AG10803 (cell line): ENCODE measurements at places on chromosomes 3 and 15.
A peak's percentile ranks its signal among the peaks of the same experiment; 100 is the strongest.

DNA sequence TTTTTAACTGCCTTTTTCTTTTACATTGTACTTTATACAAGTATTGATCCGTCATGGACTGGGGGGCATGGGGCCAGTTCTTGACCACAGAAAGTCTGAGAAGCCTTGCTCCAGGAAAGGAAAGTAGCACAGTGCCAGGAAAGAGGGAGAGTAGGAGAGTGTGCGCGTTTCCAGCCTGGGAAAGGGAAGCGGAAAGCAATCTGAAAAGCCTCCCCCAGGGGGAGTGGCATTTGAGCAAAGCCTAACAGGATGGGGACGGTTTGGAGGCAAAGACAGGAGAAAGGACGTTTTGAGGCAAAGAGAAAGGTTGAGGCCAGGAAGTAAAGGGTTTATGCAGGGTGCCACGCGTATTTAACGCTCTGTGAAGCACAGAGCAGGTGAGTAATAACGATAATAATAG is 116.9 kb downstream of the RORA start:
- no peak for DNase-seq

DNA sequence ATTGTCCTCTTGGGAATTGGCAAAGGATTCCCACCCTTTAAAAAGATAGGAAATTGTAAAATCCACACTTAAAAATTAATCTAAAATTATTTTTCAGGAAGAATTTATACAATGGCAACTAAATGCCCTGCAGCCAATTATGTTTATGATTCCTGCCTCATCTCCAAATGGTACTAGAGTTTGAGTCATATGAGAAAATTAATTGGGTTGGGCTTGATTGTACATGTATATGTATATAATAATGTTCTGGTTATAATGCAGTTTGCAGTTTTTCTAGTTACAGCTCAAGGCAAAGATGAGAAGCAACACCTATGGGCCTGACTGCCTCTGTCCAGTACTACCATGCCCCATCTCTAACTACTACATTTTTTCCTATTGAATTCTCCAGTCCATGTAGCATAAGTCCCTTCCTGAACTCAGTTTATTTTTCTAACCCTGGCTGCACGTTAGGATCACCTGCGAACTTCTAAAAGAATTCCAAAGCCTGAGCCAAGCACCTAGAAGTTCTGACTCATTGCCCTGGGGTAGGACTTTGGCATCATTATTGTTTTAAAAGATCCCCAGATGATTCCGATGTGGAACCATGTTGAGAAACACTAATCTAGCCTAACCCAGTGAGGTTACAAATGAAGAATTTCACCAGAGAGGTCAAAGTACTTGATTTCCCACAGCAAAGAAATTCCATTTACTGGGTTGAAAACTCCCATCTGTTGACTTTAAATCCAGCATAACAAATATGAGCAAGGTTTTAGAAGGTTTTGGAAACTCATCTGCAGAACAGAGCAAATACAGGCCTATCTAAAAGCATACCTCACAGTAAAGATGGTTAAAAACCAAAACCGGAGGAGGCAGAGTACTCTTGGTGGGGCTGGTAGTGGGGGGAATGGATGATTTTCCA is 19.4 kb downstream of the TGFBR2 start:
- DNase-seq: peak; percentile 83

- no peak for DNase-seq
Observed at GRCh38 chr3:128537091-128537703, 44.2 kb upstream of the GATA2 start.

GRCh38 chr15:38559131-38559530 is 5.5 kb downstream of the RASGRP1 start:
- DNase-seq: peak; percentile 54

DNA sequence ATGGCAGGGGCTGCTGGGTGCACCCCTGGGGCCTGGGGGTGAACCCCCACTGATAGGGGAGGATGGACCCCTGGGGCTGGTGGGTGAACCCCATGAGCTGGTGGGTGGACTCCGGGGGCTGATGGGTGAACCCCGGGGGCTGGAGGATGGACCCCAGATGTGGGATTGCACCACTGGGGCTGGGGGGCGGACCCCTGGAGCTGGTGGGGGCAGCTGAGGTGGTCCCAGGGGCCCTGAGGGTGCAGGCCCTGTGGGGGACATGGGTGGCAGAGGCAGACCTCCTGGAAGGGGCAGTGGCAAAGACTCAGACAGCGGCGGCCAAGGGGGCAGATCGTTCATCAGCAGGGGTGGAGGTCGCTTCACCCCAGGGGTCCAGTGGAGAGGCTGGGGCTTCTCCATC is 17.4 kb upstream of the TXNRD3 start:
- DNase-seq: no peak

DNA sequence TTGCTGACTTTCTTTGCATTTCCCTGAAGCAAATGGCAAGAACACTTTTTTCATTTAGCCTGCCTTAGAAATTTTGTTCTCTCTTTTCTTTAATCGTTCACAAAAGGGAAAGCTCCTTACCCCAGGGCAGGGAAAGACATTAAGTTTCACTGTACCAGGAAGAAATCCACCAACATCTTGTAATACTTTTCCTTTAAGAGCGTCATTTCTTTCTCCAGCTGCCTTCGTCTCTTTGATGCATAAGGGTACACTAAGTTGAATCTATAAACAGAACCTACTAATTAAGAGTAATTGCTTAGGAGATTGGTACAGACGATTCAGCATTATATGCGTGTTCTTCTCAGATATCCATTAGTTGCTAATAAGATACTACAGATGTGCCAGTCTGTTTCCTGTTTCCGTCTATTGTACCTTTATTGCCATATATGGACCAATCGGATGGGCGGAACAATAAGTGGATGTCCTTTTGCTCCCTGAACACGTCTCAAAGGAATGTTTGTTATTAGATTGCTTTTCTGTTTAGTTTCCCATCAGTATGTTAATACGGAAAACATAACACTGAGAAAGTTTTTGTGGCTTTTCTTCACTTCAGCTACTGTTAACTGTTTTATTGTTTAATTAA is 276.7 kb upstream of the RARB start:
- DNase-seq: no peak

DNA sequence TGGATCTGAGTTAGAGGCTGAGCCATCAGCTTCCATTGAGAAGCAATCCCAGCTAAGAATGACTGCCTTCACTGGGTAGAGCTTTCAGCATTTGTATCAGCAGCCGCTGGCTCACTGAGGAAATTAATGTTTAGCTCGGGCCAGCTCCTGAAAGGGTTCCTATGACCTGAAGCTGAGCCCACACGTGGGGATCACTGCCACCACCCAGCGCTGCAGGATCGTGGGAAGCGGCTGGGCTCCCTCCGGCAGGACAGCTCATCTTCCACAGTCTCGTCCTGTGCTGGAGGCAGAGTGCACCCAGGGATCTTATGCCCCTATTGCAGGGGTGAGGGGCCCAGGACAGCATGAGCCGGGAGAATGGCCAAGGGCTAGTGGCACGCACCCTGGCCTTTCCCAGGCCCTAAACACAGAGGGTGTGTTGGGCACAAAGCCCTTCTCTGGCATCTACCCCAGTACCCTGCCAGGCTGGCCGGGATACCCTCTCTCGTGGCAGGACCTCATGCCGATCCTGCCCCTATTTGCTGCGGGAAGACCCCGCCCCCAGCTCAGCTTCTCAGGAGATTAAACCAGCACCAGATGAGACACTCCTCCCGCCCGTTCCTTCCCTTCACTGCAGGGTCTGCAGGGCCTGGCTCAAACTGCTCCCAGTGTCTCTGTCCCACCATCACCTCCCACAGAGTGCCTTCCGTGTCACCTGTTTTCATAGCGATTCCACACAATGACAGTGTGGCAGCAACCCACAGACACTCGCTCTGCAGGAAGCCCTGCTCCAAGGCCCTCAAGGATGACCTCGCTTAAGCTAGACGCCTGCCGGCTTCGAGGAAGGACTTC is 28.5 kb downstream of the KLHL25 start:
- peak; percentile 20 for DNase-seq

DNA sequence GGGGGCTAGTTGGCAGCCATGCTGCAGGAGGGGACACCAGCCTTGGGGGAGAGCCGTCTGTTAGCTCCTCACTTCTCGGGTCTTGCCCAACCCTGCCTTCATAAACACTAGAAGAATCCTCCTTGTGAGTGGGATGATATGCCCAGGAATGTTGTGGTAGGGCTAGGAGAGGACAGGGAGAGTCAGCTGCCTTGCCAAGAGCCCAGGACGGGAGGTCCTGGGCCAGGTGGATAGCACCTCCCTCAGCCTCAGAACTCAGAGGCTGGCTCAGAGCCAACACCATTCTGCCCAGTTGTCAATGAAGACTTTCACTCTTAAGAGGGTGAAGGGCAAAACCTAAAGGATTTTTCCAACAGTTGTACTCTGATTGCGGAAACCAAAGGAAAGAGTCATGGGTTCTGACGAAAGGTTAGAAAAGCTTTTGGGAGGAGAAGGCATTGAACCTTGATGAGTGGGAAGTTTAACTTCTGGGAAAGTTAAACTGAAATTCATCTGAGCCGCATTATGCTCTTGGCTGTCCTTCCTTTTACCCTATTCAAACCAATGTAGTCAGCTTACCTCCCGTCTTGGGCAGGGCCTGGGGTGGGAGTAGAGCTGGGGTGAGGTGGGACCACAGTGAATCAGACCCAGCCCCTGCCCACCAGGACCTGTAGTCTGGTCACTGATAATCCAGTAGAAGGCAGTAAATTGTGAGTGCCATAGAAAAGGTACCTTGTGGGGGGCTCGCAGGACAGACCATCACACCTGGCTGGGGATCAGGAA is 81.9 kb downstream of the FAM43A start:
- no peak for DNase-seq

GRCh38 chr15:57406062-57406772 is 29.9 kb downstream of the CGNL1 start:
- DNase-seq: peak; percentile 37

DNA sequence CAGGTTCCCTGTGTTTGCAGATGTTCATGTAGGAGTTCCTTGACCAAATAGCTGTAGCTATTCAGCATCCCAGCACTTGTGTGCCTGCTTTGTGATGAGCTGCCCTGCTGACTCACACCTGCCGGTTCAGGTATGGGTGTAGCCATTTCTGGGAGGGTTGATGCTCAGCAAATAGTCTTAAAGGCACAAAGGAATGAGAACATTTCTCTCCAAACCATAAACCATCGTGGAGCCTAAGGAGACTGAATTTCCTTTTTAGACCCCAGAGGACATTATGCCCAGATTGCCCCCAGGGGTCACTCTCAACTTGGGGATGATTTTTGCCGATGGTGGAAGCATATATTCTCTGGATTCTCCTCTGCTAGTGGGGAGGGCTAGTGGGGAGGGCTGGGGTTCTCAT is 80.6 kb downstream of the ADAMTSL3 start:
- DNase-seq: no peak

DNA sequence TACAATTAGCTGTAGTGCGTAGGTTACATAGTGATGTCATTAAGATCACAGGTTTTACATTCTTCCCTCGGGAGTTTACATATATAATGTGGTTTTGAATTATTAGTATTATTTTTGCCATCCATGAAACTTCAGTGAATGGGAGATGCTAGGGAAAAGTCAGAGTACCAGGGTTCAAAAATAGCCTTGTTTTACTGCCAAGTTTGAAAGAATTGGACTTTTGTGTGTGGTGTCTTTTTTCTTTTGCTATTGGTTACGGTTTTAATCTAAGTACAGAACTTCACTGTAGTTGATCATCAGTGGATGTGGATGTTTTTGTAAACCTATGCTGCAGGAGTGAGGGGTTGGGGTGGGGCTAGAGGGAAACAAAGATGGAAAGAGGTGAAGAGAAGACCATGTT is 20.7 kb downstream of the SLC25A26 start:
- DNase-seq: no peak

DNA sequence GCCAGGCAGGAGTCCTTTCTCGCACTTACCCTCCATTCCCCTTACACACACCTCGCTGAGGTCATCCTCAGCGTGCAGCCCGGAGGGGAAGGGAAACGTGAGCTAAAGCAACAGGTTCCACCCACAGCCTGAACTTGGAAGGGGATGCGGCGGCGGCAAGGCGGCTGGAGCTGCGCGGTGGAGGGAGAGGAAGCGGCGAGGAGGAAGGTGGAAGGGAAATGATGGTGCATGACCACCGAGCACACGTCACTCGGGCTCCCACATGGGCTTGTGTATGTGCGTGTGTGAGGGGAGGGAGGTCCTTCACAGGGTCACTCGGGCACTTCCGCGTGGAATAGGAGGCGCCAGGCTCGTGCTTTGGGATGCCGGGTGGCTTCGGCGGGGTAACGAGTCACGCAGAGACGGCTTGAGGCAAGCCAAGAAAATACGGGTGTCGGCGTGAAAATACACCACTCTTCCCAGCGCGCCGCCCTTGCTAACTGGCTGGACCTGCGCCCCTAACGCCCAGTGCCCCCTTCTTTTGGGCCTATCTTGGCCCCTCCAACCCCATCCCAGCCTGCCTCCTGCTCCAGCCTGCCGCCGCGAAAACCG is 225.5 kb upstream of the IL12A start:
- peak; percentile 92 for DNase-seq

- no peak for DNase-seq
Observed at GRCh38 chr15:63035253-63035652, 7.3 kb upstream of the TPM1 start.

DNA sequence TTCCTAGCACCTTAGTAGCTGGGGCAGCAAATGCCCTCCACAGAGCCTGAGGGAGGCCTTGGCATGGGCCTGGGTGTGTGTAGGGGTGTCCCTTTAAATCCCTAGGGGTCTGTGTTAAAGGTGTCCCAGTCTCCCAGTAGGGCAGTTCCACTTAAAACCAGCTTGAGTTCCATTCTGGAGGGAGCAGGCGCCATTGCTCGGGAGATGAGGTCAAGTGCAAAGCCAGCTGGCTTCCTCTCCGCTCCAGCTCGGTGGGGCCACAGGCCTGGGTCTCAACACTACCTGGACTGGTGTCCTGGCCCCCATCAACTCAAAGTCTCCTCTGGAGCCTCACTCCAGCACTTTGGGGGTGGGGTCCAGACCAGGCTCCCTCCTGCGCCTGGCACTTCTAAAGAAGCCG is 25.2 kb downstream of the FEM1B start:
- DNase-seq: no peak

GRCh38 chr3:29527246-29527645 is 246.4 kb downstream of the RBMS3 start:
- no peak for DNase-seq

- peak; percentile 44 for DNase-seq
Observed at GRCh38 chr3:107962946-107963345, 127.9 kb downstream of the CD47 start.

DNA sequence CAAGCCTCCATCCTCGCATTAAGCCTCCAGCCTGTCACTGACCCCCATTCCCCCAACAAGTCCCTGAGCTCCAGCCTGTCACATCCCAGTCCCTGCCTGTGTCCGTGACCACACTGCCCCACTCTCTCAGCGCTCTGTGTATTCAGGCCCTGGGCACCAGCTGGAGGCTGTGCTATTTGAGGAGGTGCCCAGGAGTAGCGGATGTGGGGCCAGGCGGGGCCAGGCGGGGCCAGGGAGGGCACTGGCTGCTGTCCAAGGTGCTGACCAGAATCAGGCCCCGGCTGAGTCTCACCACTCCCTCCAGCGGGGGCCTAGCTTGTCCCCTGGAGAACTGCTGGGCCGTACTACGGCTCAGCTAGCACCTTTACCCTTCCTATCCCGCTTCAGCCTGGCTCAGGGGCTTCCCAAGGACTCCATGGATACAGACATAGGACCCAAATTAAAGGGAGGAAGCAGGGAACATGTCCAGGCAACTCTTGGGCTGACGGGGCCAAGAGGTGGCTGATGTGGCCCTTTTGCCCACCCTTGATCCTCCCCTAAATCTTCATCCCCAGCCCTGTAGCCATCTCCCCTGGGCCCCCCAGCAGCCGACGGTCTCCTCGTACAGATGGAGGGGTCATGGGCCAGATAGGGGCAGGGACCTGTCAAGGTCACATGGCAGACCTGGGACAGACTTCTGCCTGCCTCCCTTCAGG is 1.1 kb downstream of the HHATL start:
- peak; percentile 15 for DNase-seq
